IMR-90 (cell line): ENCODE measurements at places on chromosomes 5 and 9.
A peak's percentile ranks its signal among the peaks of the same experiment; 100 is the strongest.

DNA sequence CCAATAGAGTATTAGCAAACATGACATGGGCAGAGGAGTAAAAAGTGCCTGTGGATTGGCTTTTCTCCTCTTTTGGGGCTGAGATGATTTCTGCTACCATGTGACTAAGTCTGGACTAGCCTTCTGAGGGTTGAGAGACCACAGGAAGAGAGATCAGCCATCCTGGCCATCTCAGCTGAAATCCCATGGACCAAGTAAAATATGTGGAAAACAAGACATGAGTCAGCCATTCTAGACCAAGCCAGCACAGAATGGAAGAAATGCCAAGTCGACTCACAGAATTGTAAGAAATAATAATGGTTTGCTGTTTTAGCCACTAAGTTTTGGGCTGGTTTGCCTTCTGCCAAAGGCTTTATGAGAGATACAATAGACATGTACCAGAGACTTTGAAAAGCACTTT is 377.8 kb downstream of the CHSY3 start:
- no peak for DNase-seq

DNA sequence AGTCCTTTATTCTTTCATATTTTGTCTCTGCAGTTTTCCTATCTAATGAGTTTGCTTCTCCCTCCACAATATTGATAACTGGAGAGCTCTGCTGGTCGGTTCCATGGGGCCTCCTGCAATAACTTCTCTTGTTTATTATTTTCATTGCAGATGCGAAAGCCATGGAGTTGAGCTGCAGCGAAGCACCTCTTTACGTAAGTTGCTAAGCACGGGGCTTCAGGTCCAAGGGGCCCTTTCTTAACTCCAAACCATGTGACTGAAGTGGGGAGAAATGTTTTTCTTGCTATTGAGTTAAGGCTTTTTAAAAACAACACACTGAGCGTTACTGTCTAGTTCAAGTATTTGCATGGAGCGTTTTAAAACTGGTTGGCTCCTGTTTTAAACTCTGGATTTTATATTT is 58.7 kb downstream of the ARHGEF28 start:
- DNase-seq, result no peak

GRCh38 chr9:80720579-80720978 is 968.8 kb downstream of the TLE1 start:
- DNase-seq, result no peak

GRCh38 chr5:126525630-126526245 is 69.3 kb downstream of the ALDH7A1 start:
- DNase-seq, result peak; percentile 31

DNA sequence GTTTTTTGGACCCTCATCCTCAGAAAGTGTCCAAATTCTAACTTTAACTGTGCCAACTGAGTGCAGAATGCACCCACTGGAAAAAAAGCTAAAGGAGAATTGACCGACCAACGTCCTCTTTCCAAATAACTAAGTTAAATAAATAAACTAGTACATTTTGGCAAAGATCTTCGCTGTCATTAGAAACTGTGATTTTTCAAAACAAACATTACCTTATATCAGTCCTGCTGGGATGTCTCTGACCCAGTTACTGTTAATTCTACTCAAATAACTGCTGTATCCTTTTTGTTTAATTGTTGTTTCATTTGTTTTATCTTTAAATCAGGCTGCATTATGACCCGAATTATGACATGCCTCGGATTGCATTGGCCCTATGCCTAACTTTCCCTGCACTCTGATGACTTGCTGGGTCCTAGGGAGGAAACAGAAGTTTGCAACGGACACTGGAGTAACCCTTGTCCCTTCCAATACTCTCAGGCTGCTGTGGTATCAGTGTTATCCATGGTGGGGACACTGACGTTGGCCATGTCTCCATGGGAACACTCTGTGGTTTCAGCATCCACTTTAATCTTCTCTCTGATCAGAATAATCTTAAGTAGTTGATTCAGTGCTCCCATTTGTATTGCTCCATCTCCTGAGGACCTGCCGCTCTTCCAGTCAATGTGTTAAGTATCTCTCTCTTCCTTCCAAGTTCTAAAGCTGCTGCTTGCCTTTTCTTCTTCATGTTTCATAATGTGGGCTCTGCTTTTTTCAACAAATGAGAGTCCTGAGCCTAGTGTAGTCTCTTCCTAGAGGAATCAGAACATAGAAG is 11.1 kb upstream of the IFNA5 start:
- no peak for DNase-seq

DNA sequence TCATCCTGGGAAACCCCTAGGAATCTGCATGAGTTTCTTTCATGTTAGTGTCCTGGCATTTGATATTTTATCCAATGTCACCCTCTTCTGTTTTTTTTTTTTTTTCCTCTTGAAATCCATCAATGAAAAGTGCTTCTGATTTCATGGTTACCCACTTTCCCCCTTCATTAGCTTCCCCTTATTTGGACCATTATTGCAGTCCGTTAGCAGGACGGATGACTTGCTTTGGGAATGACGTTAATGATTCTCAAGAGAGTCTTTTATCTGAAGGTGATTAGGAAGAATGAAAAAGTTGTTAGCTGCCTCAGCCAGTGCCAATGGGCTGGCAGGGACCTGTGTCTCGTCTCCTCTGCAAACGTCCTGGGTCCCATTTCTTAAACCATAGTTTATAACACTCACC is 134.7 kb downstream of the SEMA6A start:
- no peak for DNase-seq

DNA sequence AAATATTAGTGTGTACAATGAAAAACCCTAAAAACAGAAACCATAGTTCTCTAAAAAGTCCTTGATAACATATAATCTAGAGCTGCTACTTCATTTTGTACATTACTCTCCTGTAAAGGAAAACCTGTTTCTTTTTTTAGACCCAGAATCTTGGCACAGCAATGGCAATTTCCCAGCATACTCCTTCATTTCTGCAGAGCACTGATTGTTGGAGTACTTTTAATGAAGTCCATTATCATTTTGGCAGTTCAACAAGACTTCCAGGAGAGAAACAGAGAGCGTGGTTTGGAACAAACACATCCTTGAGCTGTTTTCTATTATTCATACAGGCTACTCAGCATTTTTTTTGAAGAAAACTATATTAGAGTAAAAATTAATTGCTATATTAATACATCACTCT is 22.7 kb upstream of the MROH2B start:
- no peak for DNase-seq

- DNase-seq, result no peak
Observed at GRCh38 chr9:90054810-90055209, 450.0 kb downstream of the GADD45G start.

DNA sequence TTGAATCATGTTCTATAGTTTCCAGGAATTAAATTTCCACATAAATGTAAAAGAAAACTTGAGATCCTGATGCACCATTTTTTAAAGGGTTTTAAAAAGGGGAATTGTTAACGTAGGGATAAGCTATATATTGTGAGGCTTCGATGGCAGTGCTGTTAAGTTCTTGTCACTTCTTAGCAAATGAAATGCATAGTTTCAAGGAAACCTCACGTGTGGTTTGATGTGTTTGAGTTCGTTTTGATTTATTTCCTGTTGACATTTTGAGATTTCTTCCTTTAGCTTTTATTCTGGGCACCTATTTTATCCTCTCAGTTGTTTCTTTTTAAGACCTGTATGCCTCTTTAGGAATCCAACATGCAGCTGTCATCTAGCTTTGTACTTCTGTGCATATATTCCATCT is 301.0 kb downstream of the DOCK8 start:
- DNase-seq, result no peak

GRCh38 chr5:133943475-133943817 is 25.0 kb downstream of the C5orf15 start:
- DNase-seq, result no peak

- DNase-seq, result no peak
Observed at GRCh38 chr5:1465117-1465516, 19.9 kb upstream of the SLC6A3 start.

DNA sequence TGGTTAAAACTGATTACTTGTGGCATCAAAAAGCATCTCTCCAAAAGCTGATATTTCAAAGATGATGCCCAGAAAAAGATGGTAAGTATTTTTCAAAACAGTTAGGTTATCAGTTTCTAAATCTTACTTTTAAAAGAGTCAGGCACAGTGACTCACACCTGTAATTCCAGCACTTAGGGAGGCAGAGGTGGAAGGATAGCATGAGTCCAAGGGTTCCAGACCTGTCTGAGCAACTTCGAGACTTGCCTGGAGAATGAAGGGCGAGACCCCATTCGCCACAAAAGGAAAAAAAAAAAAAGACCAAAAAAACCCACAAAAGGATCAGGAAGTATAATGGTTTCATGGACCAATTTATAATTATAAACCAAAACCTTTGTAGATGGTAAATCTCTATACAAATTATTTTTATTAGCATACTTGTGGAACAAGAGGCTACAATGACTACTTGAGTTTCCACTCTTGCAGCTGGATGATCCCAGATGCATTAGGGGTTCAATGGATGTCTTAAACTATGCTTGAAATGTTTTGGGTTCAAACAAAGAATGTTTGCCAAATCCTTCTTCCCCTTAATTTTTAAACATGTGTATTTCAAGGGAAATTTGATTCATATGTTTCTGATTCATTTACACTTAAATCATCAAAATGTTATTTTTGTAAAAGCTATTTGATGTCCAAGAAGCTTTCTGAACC is 96.1 kb downstream of the ADAMTSL1 start:
- DNase-seq, result no peak

DNA sequence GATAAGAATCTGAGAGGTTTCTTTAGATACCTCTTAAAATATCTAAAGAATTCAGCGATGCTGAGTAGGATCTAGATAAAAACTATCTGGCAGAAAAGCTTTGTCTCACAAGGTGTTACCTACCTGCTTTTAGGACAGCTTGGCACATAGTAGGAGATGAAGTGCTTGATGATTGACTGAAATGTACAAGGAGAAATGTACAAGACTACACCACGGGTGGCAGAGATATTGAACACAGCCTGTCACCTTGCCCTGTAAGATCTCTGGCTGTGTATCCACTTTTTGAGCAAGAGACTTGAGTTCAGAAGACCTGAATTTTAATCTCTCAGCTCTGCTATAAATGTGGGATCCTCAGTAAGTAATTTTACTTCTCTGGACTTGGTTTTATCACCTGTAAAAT is 15.7 kb downstream of the ALDOB start:
- DNase-seq, result no peak

DNA sequence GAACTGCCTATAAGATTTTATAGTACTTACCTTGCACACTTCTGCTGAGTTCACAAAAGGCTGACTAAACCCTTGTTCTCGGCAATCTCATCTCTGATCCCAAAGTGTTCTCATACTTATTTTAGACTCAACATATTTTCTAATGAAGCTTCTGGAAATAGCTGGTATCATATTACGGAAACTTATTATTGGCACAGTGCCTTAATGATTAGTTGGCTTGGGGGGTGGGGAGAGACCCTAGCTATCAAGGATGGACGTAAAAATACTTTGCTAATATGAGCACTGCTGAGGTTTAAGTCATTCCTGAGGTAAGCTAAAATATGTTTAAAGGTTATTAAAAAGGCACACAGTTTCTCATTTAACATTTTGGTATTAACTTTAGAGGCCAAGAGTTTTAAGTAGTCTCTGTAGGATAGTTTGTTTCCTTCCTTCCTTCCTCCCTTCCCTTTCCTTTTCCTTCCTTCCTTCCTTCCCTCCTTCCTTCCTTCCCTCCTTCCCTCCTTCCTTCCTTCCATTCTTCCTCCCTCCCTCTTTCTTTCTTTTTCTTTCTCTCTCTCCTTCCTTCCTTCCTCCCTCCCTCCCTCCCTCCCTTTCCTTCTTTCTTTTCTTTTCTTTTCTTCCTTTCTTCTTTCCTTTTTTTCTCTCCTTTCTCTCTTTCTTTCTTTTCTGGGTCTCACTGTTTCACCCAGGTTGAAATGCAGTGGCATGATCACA is 31.5 kb downstream of the ZSWIM6 start:
- DNase-seq, result no peak

- no peak for DNase-seq
Observed at GRCh38 chr9:76023715-76024195, 133.3 kb downstream of the PCSK5 start.

DNA sequence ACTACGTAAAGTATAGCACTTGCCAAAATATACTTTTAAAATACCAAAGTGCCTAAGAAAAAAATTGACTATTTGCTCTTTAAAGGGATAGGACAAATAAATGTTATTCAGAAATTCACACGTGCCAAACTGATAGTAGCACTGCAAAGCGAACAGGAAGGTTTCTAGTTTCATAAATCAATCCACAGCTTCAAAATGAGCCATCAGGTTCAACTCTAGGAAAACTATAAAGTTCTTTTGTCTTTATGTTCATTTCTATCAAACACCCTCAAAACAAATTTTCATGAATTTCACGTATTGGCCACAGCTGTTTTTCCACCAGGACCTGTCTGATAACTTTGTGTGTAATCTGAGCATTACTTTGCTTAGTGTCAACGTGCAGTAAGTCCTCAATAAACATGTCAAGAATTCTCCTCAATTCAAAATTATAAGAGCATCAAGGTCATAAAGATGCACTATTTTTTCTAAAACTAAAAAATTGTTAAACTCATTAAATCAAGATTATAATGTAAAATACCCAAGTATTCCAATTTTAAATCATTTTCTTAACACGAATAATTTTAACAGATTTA is 3.0 kb downstream of the RNF130 start:
- DNase-seq, result no peak
